ENCODE measurements at places on chromosomes 12 and 14.

GRCh38 chr12:55698965-55699364 lies 8.7 kb downstream of the ITGA7 start:
- no peak for DNase-seq

DNA sequence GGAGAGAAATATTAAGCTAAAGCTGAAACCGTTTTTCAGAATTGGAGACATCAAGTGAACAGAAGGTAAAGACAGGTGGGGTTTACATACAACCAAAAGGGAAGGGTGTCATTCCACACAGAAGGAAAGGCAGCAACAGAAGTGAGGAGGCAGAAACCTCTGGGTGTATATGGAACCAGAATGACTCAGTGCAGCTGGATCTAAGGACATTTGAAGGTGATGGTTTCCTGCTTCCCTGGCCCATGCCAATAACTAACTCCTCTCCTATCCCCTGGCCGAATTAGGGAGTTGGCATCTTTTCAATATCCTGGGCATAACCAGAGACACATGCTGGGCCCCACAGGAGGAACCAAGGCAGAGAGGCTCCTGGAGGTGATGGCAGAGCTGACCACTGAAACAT lies 8.4 kb downstream of the NCKAP5L start:
- no peak for DNase-seq

- no peak for DNase-seq
Measured at GRCh38 chr14:77177702-77178101, 3.9 kb upstream of the TMEM63C start.

DNA sequence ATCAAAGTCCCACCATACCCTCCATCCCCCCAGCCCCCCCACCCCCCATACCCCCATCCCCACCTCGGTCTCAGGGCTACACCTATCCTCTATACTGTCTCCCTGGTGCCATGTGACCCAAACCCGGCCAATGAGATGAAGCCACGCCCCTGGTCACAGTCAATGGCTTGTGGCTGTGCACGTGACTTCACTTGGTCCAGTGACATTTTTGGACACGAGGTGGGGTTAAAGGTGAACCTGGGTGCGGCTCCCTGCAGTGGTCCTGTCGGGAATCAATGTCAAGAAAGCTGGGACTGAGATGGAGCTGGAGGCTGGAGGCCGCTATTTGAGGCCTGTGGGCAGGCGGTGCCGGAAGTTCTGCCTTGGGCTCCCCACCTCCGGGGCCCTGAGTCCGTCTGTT lies 100.7 kb upstream of the MAP1LC3B2 start:
- no peak for DNase-seq

GRCh38 chr14:103628221-103628683 lies 759 bp upstream of the KLC1 start:
- DNase-seq: no peak

DNA sequence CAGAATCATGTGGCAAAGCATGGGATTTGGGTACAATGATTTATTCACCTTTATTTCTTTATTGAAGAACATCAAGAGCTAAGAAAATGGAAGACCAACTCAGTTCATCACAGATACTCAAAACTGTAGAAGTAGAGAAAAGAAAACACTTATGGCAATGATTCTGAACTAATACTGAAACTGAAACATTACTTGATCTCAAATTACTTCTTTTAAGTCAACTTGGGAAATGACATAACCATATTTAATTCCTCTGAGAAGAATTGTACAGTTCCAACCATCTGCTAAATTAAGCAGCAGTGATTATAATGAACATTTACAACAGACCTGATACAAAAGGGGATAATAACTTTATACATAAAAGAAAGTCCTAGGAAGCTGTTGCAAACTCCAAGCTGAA lies 466.5 kb downstream of the TMTC2 start:
- no peak for DNase-seq

- DNase-seq: no peak
Measured at GRCh38 chr12:51000245-51000644, 25.9 kb downstream of the SLC11A2 start.

DNA sequence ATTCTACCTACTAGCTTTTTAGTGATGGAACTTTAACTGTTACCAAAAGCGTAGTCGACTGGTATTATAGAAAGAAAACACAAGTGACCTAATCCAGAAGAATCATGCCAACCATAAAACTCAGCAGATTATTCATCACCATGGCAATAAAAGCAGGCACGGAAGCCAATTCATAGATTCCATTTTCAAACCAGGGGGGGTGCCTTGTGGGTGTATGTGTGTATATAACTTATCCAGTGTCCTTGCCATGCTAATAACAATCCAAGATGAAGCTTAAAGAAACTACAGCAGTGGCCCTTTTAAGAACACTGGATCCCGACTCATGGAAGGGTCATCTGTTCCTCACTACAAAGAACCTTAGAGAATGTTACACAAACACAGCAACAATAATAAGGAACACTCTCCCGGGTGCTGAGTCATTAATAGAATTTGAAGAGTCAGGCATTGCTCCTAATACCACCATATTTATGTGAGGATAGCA lies 61.0 kb downstream of the EPS8 start:
- DNase-seq: no peak

GRCh38 chr14:68325267-68325807 lies 467.5 kb downstream of the ZFP36L1 start:
- no peak for DNase-seq

GRCh38 chr14:99262977-99263448 lies 9.0 kb downstream of the BCL11B start:
- no peak for DNase-seq

DNA sequence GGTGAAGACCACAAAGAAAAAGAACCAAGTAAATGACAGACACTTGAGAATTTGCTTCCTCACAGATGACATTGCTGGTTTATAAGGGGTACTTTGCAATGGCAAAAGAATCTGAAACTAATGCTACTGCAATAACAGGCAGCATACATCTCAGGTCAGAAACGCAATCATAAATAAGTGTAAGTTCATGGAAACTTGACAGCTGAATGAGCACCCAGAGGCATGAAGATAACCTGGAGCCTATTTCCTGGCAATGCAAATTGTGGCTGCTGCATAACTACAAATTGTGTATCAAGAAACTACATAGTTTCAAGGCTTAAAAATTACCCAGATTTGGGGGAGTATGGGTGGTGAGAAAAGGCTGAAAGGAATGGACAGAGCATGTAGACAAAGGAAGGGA lies 8.5 kb upstream of the MYO1A start:
- no peak for DNase-seq

GRCh38 chr14:103896578-103896977 lies 31.7 kb upstream of the TDRD9 start:
- no peak for DNase-seq

DNA sequence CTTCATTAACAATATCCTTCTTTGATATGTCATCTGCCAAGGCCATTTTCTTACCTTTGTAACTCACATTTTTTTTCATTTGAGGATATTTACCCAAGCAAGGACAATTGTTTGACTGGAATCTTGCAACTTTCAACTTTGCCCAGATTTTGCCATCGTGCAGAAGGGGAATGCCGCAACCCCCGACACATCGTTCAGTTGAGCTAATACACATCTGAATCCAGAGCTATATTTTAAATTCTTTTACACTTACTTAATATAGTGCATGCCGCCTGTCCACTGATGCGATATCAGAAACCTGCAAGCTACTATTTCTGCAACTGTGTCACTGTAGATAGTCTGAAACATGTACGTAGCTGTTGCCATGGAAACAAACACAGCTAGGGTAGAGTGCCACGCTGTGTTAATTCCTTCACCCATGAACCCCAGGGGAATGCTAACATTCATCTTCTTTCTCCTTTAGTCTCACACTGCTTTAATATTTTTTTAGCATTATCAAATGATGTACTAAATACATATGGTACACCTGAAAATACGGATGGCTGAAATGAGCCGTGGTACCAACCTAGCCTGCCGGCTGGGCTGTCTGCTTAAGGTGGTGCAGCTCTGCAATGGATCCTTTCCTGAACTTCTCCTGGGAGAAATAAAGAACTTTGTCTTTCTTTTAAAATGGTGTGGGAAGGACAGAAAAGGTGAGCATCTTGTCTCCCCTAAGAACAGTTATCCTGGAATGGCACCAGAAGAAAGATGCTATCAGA lies 77.0 kb upstream of the FOXN3 start:
- no peak for DNase-seq

DNA sequence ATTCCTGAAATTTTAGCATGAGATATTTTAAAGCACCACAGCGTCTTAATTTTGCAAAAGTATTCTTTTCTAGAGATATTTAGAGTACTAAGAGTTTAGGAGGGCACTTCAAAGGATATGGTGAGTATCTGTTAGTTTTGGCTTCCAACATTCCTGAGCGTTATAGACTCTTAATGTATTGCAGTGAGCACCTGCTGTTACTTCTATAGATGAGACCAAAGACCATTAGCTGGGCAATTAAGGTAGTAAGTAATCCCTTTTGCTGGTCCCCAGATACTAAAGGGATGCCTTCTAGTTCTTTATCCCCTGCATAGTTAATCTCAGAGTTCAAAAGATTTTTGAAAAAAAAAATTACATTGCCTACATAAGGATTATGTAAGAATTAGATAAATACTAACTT lies 975.6 kb downstream of the GALC start:
- no peak for DNase-seq

- no peak for DNase-seq
Measured at GRCh38 chr12:112798048-112798760, 6.7 kb downstream of the RPH3A start.

GRCh38 chr12:115467531-115467930 lies 783.6 kb upstream of the TBX3 start:
- no peak for DNase-seq

Measured in stimulated activated CD4-positive, alpha-beta T cell treated with anti-CD3 and anti-CD28 coated beads, Interleukin-15, amount 100 ng/mL, for 1 hour (primary cell).